ENCODE measurements at places on chromosomes 16 and 17.

GRCh38 chr17:13650096-13650675 is 48.5 kb upstream of the HS3ST3A1 start:
- no peak for DNase-seq

- no peak for DNase-seq
Observed at GRCh38 chr17:46765453-46765852, 53.0 kb downstream of the WNT3 start.

- no peak for DNase-seq
Observed at GRCh38 chr16:75733305-75734211, 7.3 kb upstream of the CPHXL start.

- no peak for DNase-seq
Observed at GRCh38 chr16:48381201-48381600, 4.0 kb downstream of the SIAH1 start.

DNA sequence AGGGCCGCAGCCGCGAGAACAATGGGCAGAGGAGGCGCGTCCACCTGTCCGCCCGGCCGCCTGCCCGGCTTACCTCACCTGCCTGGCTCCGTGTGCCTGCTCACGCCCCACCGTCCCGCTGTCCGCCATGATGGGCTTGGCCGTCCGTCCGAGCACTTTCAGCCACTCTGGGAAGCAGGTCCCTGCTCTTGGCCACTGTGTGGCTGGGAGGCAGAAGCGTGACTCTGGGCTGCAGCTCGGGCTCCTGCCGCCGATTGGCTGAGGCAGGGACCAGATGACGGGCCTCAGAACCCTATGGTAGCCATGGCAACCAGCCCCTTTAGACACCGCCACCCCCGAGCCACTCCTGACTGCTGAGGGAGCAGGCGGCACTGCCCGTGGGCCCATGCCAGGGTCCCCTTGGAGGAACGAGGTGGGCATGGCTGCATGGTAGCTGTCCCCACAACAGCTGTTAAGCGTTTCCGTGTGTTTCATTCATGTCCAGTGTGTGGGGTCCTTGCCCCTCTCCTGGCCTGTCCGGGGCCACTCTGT is 8.9 kb upstream of the AXIN1 start:
- no peak for DNase-seq

- no peak for DNase-seq
Observed at GRCh38 chr17:58028578-58028977, 21.5 kb upstream of the SRSF1 start.

DNA sequence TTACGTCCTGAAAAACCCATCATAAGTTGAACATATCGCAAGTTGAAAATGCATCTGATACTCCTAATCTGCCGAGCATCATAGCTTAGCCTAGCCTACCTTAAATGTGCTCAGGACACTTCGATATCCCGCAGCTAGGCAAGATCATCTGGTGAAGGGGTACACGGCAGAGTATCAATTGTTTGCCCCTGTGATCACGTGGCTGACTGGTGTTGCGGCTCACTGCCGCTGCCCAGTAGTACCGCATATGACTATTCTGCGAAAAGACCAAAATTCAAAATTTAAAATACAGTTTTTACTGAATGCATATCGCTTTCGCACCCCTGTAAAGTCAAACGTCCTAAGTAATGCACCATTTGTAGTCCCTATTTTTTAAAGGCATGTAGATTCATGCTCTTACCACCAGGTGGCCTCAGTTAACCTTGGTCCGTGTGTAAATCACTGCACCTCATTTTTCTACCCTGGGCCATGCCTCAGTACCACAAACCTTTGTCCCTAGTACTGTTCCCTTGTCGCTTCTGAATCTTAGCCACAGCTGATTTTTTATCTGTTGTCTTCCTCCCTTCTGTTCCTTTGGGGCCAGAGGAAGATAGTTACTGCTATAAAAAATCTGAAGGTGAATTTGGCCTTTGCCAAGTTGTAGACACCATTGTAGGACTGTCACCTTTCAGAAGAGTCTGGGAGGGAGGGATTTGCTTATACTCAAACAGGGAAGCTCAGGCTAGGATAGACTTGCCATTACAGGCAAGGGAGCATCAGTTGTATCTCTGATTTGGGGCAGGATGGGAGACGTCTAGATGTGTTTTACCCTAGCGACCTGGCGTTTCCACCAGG is 34.4 kb downstream of the WWP2 start:
- peak; percentile 57 for DNase-seq

- DNase-seq = no peak
Observed at GRCh38 chr17:29718446-29719039, 95.8 kb upstream of the CORO6 start.

DNA sequence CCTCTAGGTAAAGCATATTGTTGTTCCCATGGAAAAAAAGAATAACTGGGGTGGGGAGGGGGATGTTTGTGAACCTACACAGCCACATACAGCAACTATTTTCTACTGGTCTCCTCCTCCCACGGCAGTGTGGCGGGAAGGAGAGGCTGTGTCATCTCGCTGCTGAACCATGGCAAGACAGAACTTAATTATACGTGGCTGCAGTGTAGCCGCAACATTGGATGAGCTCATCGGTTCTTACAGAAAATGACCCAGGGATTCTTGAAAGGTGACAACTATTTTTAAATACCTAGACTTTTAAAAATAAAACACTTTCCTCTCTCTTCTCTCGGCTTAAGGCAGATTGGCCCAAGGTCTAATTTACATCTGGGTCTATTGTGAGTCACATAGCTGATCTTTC is 19.8 kb upstream of the TEKT3 start:
- DNase-seq = no peak

- DNase-seq = no peak
Observed at GRCh38 chr16:24035127-24035842, 199.5 kb downstream of the PRKCB start.

DNA sequence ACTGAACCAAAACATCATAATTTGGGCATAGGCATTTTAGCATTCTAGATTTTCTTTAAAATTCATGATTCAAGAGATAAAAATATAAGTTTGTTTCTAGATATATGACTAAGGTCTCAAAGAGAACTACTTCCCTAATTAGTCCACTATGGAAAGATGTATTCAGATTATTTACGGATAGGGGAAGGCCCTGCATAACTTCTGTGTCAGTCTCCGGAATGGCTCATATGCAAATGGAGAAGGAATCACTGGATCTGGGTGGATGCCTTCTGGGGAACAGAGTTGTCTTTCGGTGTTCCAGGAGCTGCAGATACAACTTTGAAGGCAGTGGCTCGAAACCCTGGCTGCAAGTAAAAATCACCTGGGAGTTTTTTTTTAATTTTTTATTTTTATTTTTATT is 17.1 kb upstream of the WFIKKN2 start:
- no peak for DNase-seq

GRCh38 chr16:23682181-23682580 is 3.5 kb downstream of the PLK1 start:
- DNase-seq = no peak

DNA sequence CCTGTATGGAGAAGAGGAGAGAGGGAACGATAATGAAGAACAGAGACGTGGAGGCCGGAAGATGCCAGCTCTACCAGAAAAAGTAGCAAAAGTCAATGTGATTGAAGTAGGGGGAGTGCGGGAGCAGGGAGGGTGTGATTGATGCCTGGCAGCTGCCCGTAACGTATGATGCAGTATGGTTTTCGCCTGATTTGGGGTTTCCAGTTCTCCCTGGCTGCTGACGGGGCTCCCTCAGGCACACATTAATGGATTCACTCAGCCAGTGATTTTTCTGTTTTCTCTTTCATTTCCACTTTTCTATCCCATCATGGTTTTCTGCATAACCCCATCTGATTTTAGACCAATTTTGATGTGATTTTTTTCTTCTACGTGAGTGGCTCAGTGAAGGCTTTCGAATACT is 62.1 kb downstream of the PRKCA start:
- no peak for DNase-seq

DNA sequence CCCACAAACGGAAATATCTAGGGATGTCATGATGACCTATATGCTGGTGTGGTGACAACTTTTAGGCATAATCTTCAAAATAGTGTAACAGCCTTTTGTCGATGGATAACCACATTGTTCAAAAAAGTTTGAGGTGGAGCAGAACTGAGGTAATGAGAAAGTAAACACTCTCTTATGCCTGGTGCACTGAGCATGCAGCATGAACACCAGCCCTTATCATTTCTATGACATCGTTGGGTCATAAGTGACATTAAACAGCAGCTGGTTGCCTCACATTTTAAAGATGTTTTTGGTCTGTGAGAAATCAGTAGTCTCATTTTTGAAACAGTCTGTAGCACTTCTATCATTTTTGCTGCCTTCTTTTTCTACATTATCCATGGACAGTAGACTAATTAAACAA is 1.8 kb downstream of the KRT23 start:
- no peak for DNase-seq

- no peak for DNase-seq
Observed at GRCh38 chr17:56108811-56109284, 44.4 kb upstream of the ANKFN1 start.

- no peak for DNase-seq
Observed at GRCh38 chr16:85686912-85687591, 1.7 kb downstream of the GINS2 start.

DNA sequence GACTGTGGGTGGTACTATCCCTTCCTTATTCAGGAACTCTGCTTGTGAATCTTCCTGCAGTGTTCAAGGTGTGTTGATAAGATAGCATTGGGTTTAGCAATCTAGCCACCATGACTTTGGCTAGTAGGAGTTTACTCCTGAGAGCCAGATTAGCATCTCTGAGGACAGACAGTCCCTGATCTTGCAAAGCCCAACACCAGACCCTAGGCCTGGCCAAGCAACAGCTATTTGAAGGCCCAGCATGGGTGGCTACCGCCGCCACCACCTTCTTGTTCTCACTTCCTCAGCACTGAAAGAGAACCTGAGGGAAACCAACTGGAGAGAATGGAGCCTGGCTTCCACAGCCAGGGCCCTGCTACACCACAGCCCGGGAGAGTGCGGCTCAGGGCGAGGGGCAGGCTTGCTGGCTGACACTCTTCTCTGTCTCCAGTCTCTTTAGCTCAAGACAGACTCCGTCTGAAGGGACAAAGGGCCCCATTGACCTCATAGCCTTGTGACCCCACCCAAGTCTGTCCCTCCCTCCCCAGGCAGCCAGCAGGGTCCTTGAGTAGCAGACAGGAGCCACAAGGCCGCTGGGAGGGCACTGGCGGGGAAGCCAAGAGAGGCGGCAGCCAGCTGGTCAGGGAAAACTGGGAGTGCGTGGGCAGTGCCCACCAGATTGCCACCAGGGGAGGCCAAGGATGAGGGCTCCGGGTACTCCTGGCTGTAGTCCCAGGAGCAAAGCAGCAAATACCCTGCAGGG is 10.9 kb upstream of the ARHGAP23 start:
- DNase-seq = peak; percentile 32
